ENCODE measurements at places on chromosomes 13 and 19.

- no peak for DNase-seq
Measured at GRCh38 chr19:372306-372890, 27.8 kb upstream of the MIER2 start.

DNA sequence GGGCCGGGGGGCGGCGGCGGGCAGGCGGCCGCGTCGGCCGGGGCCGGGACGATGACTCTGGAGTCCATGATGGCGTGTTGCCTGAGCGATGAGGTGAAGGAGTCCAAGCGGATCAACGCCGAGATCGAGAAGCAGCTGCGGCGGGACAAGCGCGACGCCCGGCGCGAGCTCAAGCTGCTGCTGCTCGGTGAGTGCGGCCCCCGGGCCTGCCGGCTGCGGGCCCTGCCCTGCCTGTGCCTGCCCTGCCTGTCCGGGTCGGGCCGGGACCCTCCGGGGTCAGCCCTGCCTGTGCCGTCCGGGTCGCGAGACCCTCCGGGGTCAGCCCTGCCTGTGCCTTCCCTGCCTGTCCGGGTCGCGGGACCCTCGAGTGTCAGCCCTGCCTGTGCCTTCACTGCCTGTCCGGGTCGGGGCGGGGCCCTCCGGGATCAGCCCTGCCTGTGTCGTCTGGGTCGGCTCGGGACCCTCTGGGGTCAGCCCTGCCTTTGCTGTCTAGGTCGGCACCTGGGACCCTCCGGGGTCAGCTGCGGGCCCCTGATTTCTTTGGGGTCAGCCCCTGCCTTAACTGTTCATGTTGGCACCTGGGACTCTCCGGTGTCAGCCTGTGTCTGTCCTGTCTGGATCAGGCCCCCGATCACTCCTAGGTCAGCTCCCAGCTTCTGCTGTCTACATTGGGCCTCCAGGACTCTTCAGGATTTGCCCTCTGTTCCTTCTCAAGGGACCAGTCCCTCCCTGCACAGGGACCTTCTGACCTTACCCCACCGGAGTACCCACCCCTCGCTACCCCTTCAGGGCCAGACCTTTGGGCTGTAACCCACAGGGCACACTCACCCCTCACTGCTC lies 659 bp downstream of the GNA11 start:
- DNase-seq: no peak

DNA sequence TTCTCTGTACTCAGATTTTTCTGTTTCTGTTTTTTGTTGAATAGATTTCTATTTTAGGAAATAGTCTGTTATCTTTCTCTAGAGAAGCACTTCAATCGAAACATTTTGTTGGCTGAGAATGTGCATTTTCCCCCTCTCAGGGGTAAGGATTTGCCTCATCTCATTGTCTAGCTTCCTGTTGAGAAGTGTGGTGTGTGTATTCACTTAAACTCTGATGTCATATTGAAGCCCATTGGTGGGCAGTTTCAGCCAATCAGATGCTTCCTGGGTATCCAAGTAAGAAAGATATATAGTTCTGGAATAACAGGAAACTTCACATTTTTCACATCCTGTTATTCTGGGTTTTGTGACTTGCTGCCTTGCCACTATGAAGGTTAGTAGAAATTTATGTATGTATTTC lies 87.6 kb downstream of the ARHGEF7 start:
- peak; percentile 30 for DNase-seq

- peak; percentile 71 for DNase-seq
Measured at GRCh38 chr19:48480558-48481500, 11.7 kb downstream of the CYTH2 start.

GRCh38 chr13:75645141-75645540 lies 9.0 kb downstream of the LMO7 start:
- no peak for DNase-seq

DNA sequence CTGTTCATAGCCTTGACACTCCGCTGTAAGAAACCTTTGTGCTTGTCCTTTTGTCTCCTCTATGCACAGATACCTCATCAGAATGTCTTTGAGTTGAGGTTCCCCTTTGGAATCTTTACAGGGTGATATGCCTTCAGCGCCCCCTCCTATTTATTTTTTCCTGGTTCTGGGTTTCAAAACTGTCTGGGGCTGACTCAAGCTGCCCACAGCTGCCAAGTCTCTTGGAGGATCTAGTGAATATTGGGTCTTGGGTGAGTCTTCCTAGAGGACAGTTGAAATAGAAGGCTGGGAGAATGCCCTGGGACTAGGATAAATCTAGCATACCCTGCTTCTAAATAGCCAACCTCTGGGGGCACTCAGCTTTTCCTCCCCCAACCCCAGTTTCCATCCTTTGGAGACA lies 930 bp downstream of the ZNF136 start:
- no peak for DNase-seq

GRCh38 chr19:35272122-35272719 lies 3.5 kb downstream of the USF2 start:
- no peak for DNase-seq

GRCh38 chr19:1868971-1869370 lies 5.6 kb upstream of the KLF16 start:
- DNase-seq: no peak

DNA sequence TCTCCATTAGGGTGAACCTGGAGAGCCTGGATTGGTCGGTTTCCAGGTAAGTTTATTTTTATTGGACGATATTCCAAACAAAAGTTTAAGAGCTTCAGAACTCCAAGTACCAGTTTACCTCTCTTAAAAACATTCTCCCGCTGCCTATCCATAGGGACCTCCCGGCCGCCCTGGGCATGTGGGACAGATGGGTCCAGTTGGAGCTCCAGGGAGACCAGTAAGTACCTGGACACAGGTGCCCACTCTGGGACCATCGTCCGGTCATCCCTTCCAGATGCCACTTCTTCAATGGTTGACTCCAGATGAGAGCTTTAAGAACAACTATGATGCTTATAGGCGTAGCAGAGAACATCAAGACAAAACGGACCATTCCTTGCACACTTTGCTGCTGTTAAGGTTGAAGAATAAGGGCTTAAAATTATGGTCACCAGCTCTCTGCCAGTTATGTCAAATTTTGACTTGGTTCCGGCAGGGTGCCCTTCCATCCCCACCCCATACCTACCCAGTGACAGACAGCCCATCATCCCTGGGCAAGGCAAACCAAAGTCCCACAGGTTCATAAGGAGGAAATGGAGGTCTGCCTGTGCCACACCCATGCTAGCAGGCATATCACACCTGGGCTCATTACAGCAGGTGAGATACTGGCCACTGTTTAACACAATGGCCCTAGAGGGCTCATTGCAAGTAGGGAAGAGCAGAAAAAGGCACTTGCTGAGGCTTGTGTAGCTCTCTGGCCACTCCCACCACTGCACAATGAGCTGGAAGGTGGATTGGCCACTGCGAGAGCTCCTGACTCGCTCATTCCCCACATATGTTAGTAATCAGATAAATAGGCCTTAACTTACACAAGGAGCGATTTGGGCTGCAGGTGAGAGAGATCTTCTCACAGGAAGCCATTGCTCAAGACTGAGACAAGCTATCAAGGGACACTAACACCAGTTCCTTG lies 123.6 kb downstream of the COL4A2 start:
- DNase-seq: no peak

DNA sequence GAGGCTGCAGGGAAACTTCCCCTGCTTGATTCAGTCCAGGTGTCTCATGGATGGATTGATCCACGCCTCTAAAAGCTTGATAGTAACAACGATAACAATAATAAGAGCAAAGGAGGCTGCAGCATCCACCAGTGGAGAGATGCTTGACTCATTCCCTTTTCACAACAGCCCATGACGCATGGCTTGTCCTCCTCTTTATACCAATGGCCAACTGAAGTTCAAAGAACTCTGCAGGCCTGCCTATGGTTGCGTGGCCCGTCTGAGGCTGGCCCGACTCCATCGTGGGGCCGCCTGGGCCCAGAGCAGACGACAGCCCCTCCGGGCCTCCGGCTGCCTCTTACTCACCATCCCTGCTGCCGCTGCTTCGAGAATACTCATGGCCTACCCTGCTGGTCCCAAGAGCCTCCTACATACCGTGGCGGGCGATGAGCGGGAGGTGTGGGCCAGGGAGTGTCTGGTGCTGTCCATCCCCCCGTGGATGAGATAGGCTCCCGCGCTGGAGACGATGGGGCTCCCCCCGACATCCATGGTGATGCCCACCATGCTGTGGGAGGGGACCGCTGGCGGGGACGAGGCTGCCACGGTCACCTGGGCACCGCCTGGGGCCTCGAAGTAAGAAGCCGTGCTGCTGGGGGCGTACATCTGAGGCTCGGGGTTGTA lies 61.8 kb upstream of the RANBP3 start:
- no peak for DNase-seq

GRCh38 chr13:33752597-33752996 lies 65.4 kb upstream of the RFC3 start:
- DNase-seq: no peak

DNA sequence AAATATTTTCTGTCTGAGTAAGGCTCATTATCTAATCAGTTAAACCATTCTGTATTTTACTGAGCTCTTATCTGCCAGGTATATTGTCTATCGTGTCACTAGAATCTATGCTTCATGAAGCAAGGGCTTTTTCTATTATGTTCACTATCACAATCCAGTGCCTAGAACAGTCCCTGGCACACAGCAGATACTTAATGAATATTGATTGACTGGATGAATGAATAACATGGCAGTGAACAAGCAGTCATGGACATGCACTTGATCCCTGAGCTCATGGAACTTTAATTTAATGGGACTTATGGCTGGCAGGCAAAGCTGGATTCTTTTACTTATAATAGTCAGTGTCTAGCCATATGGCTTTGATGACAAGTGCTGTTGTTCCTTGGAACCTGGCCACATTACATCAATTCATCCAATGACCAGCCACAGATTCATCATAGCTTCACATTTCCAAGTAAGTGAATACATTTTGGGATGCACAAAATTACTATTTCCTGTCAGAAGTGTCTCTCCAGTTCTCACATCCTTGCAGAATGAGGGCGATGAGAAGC lies 214.8 kb downstream of the COG6 start:
- no peak for DNase-seq

GRCh38 chr19:37243206-37243632 lies 25.2 kb downstream of the ZNF383 start:
- no peak for DNase-seq
